CD14-positive monocyte (primary cell): ENCODE measurements at places on chromosomes 1 and 21. TPM values are rescaled to one million over a fixed set of nuclear protein-coding genes. Genes with fewer than 3 reads are reported as not detected.

GRCh38 chr1:183635099-183635605, 431 bp downstream of the ARPC5 start:
- DNase-seq, result peak; percentile 5

DNA sequence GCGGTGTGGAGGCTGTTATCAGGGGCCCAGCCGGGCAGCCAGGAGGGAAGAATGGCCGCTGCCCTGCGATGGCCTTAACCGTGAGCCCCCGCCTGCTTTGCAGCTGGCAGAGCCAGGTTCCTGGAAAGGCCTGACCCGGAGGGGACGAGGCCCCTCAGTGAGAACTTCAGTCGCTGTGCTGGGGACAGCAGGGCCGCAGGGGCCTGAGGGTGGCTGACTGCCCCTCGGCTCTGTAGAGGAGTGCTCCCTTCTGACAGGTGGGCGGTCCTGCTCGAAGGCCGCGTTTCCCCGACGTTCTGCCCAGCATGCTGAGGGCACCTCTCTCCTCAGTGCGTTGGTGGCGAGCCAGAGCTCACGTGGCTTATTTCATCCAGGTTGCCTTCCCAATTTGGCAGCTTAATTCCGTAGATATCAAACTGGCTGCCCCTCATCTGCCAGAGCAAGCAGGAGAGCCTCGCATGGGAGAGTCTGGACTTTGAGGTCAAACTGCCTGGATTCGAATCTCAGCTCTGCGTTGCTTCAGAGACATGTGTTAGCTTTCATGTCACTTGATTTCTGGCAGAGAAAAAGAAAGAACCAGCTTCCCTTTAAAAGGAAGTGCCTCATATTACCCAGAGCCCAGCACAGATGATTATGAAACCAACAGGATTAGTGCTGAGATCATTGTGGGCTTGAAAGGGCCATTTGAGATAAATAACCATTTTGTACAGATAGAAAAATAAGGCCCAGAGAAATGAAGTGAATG, 239.8 kb downstream of the SDCCAG8 start:
- DNase-seq, result peak; percentile 82

- DNase-seq, result no peak
Measured at GRCh38 chr1:107481756-107482384, 341.0 kb downstream of the NTNG1 start.

DNA sequence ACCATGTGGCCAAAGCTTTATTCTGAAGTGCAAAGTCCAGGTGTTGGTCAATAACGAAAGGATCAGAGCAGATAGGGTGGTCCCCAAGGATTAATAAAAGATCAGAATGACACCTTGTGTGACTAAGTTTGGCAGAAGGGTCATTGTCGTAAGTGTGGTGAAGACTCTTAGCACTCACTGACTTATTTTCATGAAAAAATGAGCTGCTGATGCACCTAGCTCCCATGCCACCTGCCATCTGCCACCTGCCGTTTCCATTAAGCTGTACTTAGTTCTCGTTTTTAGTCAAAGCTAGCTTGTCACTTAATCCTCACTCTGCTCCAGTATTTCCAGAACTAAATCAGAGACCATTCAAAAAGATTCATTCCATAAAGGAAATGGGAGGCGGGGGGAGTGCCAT, 112.6 kb downstream of the SEC16B start:
- no peak for DNase-seq

- DNase-seq, result no peak
Measured at GRCh38 chr1:145936247-145936646, 9.0 kb upstream of the RBM8A start.

- DNase-seq, result peak; percentile 35
Measured at GRCh38 chr1:21216835-21217811, 40.4 kb upstream of the EIF4G3 start.

DNA sequence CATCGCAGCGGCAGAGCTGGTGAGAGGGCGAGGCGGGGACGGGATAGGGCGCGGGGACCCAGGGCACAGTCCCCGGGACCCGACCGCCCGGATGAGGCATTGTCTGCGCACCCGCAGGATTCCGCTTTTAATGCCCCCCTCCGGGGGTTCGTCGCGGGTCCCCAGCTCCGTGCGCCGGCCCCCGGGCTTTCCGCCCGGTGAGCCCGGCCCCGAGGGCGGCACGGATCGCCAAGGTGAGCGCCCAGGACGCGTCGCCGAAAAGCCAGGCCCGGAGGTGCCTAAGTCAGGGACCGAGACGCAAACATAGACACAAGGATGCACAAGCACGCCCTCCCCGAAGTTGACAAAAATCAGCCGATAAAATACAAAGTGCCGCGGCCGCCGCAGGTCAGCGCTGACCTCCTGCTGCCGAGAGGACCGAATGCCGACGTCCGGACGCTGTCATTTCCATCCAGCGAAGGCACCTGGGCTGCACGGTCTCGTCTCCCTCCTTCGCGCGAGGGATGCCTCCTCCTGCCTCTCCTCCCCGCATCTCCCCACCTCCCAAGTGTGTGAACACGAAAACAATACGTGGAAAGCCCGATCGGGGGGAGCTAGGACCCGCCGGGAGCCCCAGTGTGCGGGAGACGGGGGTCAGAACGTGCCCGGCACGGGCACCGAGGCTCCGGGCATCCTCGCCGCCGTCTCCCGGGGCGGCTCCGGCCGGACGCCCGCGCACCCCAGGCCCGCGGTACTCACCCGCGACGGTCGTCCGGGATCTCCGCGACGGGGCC, 101.1 kb upstream of the SOD1 start:
- DNase-seq, result no peak

DNA sequence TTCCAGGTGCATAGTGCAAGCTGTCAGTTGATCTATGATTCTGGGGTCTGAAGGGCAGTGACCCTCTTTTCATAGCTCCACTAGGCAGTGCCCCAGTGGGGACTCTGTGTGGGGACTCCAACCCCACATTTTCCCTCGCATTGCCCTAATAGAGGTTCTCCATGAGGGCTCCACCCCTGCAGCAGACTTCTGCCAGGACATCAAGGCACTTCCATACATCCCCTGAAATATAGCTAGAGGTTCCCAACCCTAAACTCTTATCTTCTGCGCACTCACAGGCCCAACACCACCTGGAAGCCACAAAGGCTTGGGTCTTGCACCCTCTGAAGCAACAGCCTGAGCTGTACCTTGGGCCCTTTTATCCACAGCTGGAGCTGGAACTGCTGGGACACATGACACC, 65.7 kb upstream of the PKN2 start:
- no peak for DNase-seq

Gene MFSD2A
- polyA plus RNA-seq, result 7.9 TPM
